ENCODE measurements at places on chromosomes 12 and 14.

GRCh38 chr14:43795600-43796228 lies 711.4 kb downstream of the FSCB start:
- DNase-seq: no peak

- no peak for DNase-seq
Observed at GRCh38 chr12:66774929-66775328, 96.1 kb upstream of the GRIP1 start.

GRCh38 chr14:22791301-22791700 lies 23.9 kb downstream of the SLC7A7 start:
- DNase-seq: peak; percentile 67

DNA sequence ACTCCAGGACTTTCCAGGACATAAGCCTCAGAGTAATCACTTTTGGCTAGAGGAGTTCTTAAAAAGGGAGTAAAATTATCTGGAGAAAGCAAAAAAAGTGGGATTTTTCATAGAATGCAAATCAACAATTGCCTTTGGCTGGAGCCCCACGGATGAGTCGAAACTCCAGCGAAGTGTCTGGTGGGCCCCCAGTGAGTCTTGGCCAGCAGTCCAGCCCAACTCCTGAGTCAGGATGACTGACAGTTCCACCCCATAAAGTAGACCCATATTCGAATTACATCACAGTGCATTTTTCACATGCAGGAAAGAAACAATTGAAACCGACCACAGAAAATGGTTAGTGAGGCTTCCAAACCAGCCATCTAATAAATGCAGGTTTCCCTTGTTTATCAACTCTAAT lies 265.7 kb downstream of the BCL11B start:
- no peak for DNase-seq

- no peak for DNase-seq
Observed at GRCh38 chr14:24172871-24173281, 996 bp downstream of the REC8 start.

- no peak for DNase-seq
Observed at GRCh38 chr12:15859116-15859515, 23.1 kb upstream of the STRAP start.

DNA sequence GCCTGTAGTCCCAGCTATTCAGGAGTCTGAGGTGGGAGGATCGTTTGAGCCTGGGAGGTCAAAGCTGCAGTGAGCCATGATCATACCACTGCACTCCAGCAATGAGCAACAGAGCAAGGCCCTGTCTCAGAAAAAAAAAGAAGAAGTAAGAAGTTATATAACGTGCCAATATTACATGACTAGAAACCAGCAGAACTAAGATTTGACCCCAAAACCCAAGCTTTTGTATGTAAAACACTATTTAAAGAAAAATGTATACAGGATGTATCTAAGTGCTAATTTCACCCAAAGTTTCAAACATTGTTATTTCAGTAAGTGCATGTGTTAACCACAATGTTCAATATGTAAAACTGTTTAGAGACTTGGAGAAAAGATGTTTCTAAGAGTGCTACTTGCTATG lies 94.7 kb downstream of the SLC5A8 start:
- DNase-seq: no peak

DNA sequence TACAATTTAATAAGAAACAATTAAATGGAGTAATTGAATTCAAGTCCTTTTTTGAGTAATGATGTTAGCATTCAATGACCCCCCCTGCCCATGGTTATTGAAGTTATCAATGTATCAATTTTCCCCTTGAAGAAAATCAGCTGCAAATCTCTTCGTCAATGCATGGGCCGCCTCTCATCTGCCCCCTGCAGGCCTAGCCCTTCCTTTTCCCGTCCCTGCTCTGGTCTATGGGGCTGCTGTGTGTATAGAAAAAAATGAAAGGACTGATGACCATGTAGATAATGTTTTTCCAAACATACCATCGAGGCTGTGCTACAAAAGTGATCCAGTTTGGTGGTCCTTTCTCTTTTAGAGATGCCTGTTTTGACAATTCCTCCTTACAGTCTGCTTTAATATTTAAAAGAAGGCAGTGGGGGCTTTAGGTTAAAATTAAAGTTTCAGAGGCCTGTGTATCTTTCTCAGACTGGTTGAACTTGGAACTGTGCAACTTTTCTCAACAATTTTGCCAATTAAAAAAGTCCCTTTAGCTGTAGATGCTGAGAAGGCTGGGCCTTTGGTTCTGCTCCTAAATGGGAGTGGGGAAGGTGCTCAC lies 98.4 kb downstream of the APAF1 start:
- DNase-seq: no peak

GRCh38 chr12:133203344-133204263 lies 22.3 kb downstream of the ZNF268 start:
- peak; percentile 8 for DNase-seq

GRCh38 chr12:112992541-112993398 lies 14.5 kb downstream of the OAS2 start:
- DNase-seq: peak; percentile 64

DNA sequence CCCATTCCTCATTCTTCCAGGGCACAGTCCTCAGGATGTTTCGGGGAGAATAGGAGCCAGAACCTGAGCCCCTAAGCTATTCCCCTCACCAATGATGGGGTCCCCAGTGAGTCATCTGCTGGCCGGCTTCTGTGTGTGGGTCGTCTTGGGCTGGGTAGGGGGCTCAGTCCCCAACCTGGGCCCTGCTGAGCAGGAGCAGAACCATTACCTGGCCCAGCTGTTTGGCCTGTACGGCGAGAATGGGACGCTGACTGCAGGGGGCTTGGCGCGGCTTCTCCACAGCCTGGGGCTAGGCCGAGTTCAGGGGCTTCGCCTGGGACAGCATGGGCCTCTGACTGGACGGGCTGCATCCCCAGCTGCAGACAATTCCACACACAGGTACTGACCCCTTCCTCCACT lies 1.3 kb downstream of the SLC39A5 start:
- no peak for DNase-seq

DNA sequence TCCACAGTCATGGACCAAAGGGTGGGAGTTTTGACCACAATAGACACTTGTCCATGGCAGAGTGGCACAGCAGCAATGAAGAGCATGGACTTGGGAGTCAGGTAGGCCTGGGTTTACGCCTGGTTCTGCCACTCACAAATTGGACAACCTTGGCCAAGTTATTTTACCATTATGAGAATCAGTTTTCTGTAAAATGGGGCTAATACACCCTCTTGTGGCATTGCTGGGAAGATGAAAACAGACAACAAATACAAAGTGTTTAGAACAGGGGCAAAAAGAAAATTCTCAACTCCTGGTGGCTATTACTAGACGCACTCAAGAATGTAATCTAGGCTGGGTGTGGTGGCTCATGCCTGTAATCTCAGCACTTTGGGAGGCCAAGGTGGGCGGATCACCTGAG lies 2.6 kb downstream of the C12orf43 start:
- no peak for DNase-seq

DNA sequence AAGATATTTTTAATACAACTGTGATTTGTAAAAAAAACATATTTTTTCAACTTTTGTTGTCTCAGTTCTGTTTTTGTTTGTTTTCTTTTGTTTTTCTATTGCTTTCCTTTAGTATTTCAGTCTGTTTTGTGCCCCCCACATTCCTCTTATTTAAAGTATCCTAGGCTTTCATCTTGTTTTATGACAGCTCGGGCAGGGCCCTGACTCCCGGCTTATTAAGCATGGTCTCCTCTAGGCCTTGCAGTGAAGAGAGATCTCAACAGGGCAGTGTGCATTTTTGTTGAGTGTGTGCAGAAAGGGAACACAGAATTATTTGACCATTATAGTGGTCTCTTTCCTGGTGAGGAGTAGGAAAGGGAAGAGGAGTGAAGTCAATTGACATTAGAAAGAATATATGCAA lies 110.2 kb upstream of the SLC38A4 start:
- no peak for DNase-seq

DNA sequence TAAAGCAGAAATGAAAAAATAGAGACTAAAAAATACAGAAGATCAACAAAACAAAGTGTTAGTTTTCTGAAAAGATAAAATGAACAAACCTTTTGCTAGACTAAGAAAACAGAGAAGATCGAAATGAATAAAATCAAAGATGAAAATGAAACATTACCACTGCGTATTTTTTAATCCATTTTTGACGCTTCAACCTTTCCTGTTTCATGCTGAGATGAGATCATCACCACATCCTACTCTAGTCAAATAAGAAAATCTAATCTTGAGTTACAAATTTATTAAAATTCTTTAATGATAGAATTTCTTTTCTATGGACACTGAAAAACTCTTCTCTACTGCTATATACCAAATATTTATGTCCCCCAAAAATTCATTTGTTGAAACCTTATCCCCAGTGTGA lies 30.7 kb downstream of the MAGOHB start:
- DNase-seq: no peak

- DNase-seq: no peak
Observed at GRCh38 chr14:65261946-65262345, 150.6 kb upstream of the FUT8 start.

DNA sequence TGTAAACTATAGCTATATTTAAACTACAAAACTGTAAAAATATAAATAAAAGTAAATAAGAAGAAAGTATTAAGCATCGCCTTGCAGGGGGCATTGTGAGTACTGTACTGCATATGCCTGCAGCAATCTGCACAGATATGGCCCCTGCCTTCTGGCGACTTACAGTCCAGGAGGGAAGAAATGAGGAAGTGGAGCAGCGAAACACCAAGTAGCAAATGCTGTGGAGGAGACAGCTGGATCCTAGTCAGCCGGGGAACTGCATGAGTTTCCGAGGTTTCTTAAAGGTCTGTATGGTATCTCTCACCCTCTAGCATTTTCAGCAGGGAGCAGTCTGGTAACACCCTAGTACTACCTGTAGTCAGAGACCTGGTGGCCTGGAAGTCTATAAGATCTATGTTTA lies 256.9 kb downstream of the CACNA1C start:
- no peak for DNase-seq

GRCh38 chr12:65414526-65414925 lies 136.0 kb downstream of the MSRB3 start:
- DNase-seq: peak; percentile 25

GRCh38 chr12:105888696-105889095 lies 250.1 kb downstream of the NUAK1 start:
- DNase-seq: peak; percentile 59

DNA sequence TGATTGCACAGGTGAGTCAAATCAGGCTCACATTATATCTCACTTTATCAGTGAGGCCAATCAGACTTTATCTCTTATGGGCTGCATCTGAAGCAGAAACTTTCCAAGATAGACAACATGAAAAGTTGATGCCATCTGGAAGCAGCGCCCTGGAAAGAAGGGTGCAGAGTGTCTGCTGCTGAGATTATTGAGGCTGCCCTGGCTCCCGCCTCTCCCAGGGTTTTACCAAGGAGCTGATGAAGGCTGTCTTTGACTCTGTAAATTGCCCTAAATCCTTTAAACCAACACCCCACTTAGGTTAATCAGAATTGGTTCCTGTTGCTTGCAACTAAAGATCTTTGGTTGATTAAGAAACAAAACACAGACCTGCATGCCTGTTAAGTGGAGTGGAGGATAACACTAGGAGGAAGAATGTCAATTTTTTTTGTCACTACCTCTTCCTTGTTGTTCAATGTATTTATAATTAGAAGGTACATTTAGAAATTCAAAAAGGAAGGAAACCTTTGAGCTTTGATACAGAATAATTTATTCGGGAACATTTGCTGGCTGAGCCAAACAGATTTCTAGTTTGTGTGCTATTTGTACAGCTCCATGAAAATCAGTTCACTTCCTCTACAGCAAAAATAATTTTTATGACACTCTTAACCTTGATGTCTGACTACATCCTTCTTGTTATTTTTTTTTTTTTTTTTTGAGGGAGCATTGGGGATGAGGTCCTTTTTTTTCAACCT lies 104.1 kb downstream of the VEZT start:
- DNase-seq: no peak

GRCh38 chr12:52645120-52645761 lies 6.8 kb downstream of the KRT2 start:
- no peak for DNase-seq

GRCh38 chr12:47725091-47725772 lies at the start of gene ENDOU:
ENDOU (minus strand) TSS chr12:47725490; CDS start chr12:47725413, 77 bp downstream.
- no peak for DNase-seq

DNA sequence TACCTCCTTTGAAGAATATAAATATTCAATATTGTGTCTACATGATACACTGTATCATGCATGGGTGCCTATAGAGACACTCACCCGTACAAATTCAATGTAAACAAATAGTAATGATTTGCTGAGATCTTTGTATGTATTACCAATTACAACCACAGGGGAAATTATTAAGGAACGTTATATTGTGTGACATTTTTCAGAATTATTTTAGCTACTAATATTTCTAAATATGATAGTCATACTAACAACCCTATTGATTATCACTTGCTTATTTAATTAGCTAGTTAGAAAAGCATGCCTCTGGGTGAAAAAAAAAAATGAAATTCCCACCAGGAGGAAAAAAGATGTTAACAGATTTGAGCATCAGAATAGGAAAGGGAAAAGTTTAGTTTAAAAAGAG lies 2.1 kb downstream of the SOX5 start:
- DNase-seq: no peak

GRCh38 chr12:119615518-119616475 lies 22.2 kb downstream of the TMEM233 start:
- DNase-seq: peak; percentile 6

DNA sequence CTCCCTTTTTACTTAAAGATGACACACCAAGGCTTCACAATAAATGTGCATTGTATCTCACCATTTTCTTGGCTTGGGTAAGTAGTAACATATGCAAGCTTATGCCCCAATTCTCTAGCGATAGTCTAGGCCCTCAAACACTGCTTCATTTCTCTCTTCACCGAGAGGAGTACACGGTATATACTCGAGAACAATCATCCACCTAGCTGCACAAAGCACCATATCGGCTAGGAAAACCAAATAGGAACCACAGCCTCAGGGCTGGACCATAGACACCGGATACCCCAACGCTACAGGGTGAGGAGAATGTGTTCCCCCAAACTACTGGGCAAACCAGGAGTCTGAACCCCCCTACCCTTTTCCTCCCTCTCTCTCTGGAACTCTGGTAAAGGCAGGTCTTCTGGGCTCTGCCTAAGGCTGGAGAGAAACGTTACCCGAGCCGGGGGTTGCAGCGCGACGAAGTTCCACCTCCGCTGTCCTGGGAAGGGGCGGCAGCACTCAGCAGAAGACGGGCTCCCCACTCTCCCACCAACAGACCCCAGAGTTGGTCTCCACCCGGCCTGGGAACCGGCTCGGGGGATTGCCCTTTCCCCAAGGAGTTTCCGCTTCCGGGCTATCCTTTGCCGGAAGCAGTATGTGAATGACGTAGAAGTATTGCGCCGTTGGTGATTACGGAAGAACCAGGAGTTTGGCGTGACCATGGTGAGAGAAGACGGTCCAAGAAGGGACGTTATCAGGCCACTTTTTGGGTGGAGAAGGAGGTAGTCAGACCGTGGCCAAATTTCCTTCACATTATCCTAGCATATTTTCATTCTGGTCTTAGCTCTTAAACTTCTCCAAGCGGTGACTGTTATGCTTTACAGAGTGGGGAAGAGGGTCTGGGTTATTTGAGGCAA lies at the start of the genes AREL1 and FCF1:
Gene AREL1 (minus strand): TSS at position 582 of the 896 bp plus-strand sequence. CDS start 27,465 bp downstream, outside the sequence.
Gene FCF1 (plus strand): TSS at position 646 of the 896 bp plus-strand sequence. CDS start 54 bp downstream, at position 700.
- peak; percentile 84 for DNase-seq

- DNase-seq: no peak
Observed at GRCh38 chr12:3071107-3071506, 6.1 kb upstream of the TSPAN9 start.

DNA sequence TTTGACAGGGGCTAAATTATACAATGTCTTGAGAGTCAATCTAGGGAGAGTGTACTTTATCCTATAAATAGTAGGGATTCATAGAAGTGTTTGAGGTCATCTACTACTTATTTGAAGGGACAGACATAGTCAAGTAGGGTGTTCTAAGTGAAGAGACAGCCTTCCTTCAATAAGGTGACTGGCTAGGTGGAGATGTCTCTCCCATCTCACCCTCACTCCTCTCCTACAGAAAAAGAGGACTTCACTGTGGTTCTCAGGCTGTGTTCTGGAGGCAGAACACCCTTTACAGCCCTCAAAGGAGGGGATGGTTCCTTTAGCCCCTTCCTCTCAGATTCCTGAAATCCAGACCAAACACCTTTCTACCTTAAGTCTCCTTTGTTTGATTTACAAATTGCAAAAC lies 2.8 kb upstream of the NFE2 start:
- DNase-seq: no peak
